ENCODE measurements at places on chromosomes 2 and 18.
A peak's percentile ranks its signal among the peaks of the same experiment; 100 is the strongest.

DNA sequence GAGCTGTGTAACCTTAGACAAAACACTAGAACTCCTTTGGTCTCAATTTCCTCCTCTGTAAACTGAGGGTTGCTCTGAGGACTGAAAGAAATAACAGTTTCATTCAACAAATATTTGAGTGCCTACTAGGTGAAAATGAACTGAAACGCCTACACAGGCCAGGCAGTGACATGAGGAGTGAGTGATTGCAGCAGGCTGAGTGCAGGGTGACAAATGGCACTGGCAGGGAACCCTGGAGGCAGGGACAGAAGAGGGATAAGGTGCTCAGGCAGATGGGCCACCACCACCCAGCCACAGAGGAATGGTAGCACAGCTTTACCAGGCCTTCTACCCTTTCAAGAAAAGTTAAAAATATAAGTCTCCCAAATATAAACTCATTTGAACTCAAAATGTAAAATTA lies 11.5 kb upstream of the RNU4ATAC start:
- DNase-seq, result no peak

DNA sequence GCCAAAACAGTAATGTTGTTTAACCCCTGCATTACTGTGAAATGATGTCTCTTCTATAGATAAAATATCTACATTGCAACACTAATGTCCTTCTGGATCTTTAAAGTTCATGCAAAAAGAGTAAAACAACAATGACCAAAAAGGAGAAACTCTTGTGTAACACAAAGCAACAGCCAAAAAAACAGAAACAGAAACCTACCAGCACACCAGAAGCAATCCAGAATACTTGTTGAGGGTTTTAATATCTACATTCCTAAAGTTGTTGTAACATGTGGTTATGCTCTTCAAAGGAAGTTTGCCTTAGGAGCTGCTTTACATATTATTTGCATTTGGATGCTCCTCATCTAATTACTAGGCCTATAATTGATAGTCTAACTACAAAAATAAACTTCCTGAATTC lies 157.2 kb downstream of the BABAM2 start:
- DNase-seq, result peak; percentile 51

DNA sequence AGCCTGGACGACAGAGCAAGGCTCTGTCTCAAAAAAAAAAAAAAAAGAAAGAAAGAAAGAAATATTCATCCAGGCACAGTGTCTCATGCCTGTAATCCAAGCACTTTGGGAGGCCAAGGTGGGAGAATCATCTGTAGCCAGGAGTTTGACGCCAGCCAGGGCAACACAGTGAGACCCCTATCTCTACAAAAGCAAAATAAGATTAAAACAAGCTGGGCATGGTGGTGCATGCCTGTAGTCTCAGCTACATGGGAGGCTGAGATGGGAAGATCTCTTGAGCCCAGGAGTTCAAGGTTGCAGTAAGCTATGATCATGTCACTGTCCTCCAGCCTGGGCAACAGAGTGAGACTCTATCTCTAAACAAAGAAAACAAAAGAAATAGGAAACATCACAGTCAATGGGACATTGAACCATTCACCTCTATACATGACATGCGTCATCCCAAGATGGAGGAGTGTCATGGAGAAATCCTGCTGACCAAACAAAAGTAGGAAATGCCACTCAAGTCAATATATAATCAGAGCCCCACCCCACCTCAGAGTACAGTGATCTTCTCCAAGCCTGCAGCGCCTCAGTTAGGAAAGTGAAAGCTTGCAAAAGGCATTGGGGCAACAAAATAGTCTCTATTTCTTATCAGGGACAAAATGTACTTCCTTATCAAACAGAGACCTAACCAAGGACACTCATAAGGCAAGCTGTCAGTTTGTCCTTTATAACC lies 9.8 kb downstream of the FEV start:
- no peak for DNase-seq

- DNase-seq, result no peak
Observed at GRCh38 chr2:219003267-219003634, 10.0 kb upstream of the CRYBA2 start.

DNA sequence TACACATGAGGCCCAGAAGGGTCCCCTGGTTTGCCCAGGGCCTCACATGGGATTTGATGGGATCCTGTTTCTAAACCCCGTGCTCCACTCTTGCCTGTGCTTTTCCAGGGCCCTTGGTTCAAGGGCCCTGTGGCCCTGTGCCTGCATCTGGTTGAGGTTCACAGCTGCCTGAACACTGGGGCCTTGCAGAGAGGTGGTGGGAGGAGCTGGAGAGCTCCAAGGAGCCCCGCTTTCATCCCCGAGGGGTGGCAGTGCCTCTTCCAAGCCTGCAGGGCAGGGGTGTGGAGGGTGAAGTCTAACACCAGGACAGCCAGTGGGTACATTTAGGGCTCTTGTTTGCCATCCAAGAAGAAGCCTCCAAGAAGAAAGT lies 82.3 kb downstream of the GLI2 start:
- no peak for DNase-seq

GRCh38 chr2:98715812-98716451 lies 15.0 kb downstream of the MGAT4A start:
- no peak for DNase-seq
